ENCODE measurements at places on chromosomes 3 and 15. TPM values are rescaled to one million over a fixed set of nuclear protein-coding genes. Genes with fewer than 3 reads are reported as not detected.

Gene VPS8
- 95.2 TPM for total RNA-seq

Gene PLA2G4E
- total RNA-seq: not detected

Gene HES1
- 4.4 TPM for total RNA-seq

Gene RNF168
- total RNA-seq: 21.7 TPM

Gene OR4F15
- total RNA-seq: not detected

Gene PLA1A
- under 0.01 TPM for total RNA-seq

Gene COL8A1
- total RNA-seq: 720 TPM

Gene CLDN16
- under 0.01 TPM for total RNA-seq

Gene DNAJA4
- total RNA-seq: 2.1 TPM

Gene THRB
- total RNA-seq: 0.36 TPM

Gene GOLGA6D
- not detected for total RNA-seq

Gene XXYLT1
- total RNA-seq: 28.2 TPM

Gene KBTBD13
- not detected for total RNA-seq

Gene PCYT1A
- total RNA-seq: 86.1 TPM

Gene CP
- total RNA-seq: 0.88 TPM

Gene CEMIP
- total RNA-seq: 687 TPM

Gene TIMP4
- 2.4 TPM for total RNA-seq

Gene CEP63
- total RNA-seq: 42.4 TPM

Measured in osteoblast (primary cell).